ENCODE measurements at places on chromosomes 1 and 21.
A peak's percentile ranks its signal among the peaks of the same experiment; 100 is the strongest.

DNA sequence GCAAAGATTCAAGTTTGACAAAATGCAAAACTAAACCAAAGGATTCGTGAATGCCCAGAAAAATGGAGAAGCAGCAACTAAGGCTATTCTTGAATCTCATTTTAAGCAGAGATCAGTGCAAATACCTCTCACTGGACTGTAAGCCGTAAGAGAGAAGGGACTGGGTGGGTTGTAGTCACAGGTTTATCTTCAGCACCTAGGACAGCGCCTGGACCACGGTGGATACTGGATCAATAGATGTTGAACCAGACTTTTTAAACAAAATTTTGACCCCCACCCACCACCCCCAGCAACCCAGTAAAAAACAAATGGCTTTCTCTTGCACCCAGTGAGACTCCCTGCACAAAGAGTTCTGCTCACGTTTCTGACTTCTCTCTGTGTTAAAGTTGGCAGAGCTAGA lies 347.1 kb downstream of the AJAP1 start:
- no peak for DNase-seq

- no peak for DNase-seq
Measured at GRCh38 chr1:220544901-220545303, 17.0 kb downstream of the MARK1 start.

DNA sequence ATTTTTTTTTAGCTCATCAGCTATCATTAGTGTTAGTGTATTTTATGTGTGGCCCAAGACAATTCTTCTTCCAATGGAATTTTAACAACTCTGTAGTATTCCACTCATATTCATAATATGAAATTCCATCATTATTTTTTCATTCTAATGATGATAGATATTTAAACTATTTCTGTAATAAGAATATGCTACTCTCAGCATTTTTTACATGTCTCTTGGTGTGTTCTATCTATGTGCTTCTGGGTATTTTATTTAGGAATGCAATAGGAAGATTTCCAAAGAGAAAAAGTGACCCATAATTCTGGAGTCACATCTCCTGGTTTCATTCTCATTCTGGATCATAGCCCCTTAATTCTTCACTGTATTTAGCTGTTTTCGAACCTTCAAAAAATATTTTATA lies 109.5 kb downstream of the LRRC53 start:
- no peak for DNase-seq

DNA sequence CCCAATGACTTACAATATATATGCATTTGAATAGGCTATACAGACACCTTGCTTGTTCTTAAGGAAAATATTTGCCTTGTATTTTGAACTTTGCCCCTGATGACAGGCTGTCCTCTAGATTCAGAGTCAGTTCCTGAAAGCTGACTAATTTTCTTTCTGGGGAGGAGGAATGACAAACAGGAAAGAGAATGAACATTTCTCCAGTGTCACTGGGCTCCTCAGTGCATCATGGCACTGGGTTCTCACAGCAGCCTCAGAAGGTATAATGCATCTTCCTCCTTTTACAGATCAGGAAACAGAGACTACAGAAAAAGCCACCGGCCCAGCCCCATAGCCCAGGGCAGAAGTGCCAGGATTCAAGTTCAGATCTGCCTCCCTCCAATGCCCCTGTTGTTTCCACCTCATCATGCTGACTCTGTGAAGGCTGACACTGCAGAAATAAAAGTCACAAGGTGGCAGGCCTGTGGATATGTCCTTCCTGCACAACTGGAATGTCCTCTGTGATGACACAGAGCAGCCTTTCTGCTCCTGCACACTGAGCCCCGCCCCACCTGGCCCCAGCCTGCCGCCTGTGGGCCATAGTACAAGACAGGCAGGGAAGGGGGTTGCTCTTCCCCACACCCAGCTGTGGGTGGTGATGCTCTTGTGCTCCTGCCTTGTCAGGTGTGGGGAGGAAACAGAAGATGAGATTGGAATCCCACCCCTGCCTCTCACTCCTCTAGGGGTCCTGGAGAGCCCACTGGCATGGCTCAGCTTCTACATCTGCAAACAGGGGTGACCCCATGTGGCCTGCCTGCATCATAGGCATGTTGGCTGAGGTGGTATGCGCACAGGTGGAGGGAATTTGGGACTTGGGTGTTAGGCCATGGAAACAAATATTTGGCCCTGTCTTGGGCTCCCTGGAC lies 6.4 kb downstream of the TTC22 start:
- no peak for DNase-seq

GRCh38 chr1:158998781-158999161 lies 10.9 kb upstream of the IFI16 start:
- DNase-seq: no peak

- no peak for DNase-seq
Measured at GRCh38 chr1:19582318-19582717, 61.8 kb upstream of the NBL1 start.

- DNase-seq: peak; percentile 26
Measured at GRCh38 chr1:52294580-52294979, 71.4 kb downstream of the CC2D1B start.

- no peak for DNase-seq
Measured at GRCh38 chr1:93798291-93798690, 80.7 kb downstream of the DNTTIP2 start.

DNA sequence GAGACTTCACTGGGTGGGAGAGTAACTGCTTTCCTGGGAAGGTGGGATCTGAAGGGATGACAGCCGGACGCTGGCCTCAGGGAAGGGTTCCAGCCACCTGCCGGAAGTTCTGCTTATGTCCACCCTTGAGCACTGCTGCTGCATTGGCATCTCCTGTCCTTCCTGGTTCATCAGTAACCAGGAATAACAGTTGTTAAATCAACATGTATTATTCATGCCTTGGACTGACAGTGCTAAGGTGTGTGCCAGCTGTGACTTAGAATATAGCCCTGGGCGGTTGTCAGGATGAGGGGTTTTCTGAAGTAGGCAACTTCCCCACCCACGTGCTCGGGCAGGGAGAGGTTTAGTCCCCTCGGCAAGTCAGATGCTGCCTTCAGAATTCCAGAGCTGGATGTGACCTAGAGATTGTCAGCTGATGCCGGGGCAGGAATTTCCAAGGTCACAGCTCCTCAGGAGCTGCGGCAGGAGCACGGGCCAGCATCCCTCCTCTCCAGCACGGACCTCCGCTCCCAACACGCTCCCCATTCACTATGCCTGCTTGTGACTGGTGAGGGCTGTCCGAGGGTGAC lies 17.9 kb downstream of the CLDN14 start:
- DNase-seq: no peak

- DNase-seq: no peak
Measured at GRCh38 chr1:37691497-37692077, 729 bp upstream of the CDCA8 start.

DNA sequence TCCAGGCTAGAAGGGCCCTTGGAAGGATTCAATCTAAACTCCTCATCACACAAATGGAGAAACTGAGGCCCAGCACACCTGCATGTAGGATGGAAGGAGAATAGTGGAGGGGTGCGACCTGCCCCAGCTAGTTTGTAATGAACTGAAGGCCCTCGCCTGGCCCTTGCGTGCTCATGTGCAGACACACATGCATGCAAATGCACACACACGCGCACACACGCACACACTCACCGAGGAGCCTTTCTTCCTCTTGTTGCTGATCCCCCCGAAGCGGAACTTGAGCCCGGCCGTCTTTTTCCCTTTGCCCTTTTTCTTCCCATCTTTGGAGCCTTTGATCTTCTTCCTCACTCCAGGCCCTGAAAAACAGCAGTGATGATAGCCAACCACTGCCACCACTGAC lies 27.9 kb downstream of the CHD5 start:
- no peak for DNase-seq

DNA sequence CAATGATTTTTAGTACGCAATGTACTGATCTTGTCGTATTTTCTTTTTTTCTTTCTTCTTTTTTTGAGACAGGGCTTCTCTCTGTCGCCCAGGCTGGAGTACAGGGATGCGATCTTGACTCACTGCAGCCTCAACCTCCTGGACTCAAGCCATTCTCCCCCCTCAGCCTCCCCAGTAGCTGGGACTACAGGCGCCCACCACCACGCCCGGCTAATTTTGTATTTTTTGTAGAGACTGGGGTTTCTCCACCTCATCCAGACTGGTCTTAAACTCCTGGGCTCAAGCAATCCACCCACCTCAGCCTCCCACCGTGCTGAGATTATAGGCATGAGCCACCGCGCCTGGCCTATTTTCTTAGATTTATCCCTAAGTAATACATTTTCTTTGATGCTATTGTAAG lies 43.9 kb upstream of the COL6A2 start:
- no peak for DNase-seq

GRCh38 chr1:171794085-171794484 lies 12.6 kb downstream of the METTL13 start:
- no peak for DNase-seq

DNA sequence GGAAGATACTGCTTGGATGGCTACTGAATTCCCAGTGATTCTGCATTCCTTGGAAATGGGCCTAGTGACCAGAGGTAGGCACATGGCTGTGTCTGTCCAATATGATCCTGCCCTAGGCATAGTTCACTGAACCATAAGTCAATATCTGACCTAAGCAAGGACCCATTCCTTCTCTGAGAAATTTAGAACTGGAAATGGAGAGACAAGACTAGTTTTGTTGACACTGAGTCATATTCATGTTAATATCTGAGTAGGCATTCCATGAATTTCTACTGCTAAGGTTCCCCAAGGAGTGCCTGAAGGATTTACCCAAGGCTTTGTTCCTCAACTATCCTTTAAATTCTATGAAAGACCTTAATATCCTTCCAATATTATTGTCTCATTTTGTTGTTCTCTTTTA lies 329.8 kb upstream of the BEND5 start:
- no peak for DNase-seq

GRCh38 chr1:86472767-86473166 lies 4.0 kb downstream of the CLCA1 start:
- DNase-seq: no peak

DNA sequence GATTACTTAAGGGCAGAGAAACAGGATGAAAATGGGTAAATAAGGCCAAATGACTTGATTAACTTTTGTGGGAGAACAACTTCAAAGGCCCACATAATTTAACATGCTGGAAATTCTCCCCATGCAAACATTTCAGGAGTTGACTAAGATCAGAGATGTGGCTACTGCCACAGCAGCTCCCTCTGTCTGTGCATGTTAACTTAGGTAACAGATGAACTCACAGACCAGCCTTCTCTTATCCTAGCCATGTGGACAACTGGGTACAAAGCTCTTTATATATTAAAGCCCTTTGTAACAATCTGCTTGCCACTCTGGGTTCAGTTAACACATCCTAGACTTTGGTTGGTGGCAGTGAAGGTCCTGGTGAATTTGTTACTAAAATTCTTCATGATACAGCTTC lies 33.2 kb downstream of the BEND5 start:
- no peak for DNase-seq

DNA sequence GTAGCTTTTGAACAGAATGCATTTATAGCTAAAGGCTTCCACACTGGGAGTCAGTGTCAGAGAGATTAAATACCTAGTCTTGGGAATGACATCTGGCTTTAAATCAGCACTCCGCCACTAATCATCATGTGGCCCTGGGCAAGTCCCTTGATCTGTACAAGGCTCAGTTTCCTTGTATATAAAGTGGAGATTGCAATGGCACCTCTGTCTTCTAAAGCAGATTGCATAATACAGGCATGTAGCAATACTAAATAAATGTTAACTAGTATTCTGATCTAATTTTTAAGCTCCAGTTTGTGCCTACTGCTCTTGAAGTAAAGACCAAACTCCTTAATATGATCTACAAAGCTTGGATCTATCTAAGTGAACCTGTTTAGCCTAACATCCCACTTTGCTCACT lies 249.4 kb downstream of the PLPP3 start:
- DNase-seq: no peak

DNA sequence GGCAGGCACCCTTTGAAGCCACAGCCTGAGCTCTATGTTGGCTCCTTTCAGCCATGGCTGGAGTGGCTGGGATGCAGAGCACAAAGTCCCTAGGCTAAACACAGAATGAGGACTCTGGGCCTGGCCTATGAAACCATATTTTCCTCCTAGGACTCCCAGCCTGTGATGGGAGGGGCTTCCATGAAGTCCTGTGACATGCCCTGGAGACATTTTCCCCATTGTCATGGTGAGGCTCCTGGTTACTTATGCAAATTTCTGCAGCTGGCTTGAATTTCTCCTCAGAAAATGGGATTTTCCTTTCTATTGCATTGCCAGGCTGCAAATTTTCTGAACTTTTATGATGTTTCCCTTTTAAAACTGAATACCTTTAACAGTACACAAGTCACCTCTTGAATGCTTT lies 61.3 kb downstream of the VCAM1 start:
- no peak for DNase-seq

- DNase-seq: no peak
Measured at GRCh38 chr1:187630653-187631380, 802.1 kb downstream of the PLA2G4A start.

- DNase-seq: no peak
Measured at GRCh38 chr21:14452727-14453241, 69.8 kb upstream of the HSPA13 start.

GRCh38 chr1:235999259-235999925 lies 65.5 kb downstream of the NID1 start:
- DNase-seq: peak; percentile 97

DNA sequence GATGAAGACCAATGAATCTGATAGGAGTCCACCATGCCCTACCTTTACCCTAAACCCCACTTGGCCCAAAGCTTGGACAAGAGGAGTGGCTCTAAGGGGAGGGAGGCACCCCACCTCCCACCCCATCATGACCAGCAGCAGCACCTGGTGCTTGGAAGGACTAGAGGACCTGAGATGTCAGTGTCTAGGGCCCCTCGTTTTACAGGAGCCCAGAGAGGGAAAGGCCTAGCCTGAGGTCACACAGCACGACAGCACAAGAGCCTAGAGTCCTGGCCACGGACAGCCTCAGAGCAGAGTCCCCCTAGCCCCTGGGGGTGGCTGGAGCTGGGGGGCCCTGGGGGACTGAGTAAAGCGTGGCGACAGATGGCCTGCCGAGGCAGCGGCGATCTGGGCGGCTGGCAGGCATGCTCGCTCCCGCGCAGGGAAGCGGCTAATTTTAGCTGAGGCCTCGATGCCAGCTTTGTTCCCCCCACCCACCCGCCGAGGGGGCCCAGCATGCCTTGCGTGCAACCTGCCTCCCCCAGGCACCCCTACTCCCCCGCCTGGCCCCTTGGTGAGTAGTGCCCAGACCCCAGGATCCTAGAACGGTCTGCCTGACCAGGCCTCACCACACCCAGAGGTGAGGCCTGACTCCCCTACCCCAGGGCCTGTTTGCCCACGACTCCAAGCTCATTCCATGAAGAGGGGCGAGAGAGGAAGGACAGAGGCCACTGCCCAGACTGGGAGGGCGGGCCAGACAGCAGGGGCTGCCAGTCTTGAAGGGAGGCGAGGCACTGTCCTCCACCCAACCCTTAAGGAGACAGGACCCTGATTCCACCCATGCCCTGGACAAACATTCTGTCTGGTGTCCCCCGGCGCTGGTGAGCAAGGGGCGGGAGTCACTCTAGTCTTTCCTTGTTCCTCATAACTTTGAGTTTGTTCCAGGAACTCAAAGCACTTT lies 39.0 kb downstream of the AHDC1 start:
- no peak for DNase-seq

Measured in AG04449 (cell line).